ENCODE measurements at places on chromosomes 4 and X.

GRCh38 chr4:24991015-24991414 lies 39.7 kb downstream of the LGI2 start:
- DNase-seq, result peak; percentile 34

GRCh38 chr4:26758899-26759298 lies 101.7 kb upstream of the STIM2 start:
- DNase-seq, result no peak

DNA sequence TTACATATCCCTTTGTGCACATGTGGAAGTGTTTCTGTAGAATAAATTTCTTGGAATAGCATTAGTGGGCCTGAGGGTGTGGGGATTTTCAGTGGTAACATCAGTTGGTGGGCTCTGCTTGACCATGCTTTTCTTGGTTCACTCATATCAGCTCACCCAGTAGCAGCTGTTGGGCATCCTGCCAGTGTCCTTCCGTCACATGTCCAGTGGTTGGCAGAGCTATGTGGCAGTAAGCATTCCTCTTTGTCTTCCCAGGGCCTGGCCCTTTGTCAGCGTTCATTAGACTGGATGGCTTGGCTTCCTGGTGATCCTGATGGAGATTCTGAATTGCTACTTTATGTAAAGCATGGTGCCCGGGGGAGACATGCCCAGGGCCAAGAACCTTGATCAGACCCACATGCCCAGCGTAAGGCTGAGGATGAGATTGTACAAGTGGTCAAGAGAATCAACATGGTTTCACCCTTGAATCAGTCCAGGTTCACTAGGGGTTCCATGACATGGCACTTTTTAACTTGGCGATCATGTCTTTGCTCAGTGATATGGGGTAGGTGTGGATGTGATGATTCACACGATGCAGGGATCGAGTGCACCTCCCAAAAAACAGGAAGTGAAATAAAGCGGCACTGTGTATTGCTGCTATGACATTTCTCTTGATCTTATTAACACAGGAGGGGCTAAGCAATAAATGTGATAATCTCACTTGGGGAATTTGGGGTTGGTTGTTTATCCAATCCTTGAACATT lies 72.1 kb upstream of the IGFBP7 start:
- DNase-seq, result no peak

DNA sequence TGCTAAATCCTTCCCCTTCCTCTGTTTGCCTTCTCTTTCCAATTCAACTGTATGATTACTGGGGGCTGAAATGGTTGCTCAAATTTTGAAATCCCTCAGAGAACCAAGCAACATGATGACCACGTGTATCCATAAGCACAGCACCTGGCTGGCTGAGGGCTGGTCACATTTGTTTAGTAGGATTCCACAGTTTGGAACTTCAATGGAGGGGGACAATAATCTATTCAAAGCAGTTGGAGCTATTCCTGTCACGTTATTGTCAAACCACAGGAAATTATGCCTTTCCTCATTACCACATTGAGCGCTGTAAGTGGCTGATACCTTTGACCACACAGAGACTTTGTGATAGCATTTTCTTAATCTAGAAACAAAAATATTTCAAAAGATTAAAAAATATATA lies 7.0 kb downstream of the TMSB4X start:
- DNase-seq, result no peak

DNA sequence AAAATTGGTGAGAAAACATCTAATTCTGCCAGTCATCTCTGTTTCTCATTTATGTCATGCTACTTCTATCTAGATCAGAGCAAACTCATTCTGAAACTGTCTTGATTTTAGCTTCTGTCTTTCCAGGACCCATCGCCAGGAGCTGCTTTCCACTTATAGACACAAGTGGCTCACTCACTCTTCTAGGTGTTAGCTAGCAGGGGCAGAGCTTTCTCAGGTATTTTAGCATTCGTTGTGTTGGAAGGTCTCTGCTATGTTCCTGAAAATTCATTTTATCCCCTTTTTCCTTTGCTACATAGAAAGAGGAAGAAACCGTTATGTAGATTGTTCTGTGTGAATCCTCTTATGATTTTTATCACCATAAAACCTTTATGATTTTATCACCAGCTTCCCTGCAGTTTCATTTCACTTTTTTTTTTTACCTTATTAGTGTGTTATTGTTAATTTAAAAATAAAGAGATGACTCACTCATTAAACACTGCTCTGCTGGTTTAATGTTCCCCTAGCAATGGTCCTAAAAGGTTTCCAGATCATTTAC lies 246.6 kb upstream of the AADAT start:
- no peak for DNase-seq

GRCh38 chr4:30866346-30866745 lies 146.2 kb downstream of the PCDH7 start:
- no peak for DNase-seq

GRCh38 chr4:61837395-61837794 lies 637.3 kb downstream of the ADGRL3 start:
- no peak for DNase-seq

DNA sequence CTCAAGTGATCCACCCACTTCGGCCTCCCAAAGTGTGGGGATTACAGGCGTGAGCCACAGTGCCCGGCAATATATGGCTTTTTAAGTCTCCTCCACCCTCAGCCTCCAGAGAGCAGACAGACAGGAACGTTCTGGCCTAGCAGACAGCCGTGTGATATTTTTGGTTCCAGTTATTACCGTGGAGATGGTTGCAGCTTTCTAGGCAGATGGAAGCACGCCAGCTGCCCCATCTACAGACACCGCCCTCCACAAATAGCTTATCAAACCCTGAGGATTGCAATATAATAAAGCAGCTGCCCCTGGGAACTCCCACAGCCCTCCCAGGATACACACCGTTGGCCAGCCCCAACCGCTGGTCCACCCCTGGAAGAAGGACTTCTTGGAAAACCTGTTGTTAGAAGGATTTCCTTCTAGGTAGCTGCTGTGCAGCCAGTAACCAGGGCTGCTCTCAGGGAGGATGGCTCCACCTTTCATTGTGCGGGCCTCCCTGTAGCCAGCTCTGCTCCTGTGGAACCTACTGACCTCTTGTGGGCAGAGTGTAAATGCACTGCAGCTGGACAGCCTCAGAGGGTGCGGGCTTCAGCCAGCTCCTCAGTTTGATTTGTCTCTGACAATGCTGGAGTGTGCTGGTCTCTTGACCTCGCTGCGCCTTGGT lies 44.0 kb downstream of the SLC25A5 start:
- DNase-seq, result peak; percentile 46

- DNase-seq, result peak; percentile 89
Measured at GRCh38 chr4:181952478-181952877, 290.7 kb upstream of the TENM3 start.

GRCh38 chrX:8879750-8880149 lies 78.6 kb upstream of the FAM9A start:
- peak; percentile 6 for DNase-seq

- no peak for DNase-seq
Measured at GRCh38 chr4:106985830-106986229, 50.3 kb downstream of the DKK2 start.

GRCh38 chr4:94758700-94759399 lies 1.1 kb downstream of the BMPR1B start:
- peak; percentile 3 for DNase-seq

GRCh38 chrX:10611441-10612090 lies 8.8 kb downstream of the MID1 start:
- DNase-seq, result no peak

- DNase-seq, result peak; percentile 12
Measured at GRCh38 chr4:107318078-107318477, 282.0 kb upstream of the DKK2 start.

DNA sequence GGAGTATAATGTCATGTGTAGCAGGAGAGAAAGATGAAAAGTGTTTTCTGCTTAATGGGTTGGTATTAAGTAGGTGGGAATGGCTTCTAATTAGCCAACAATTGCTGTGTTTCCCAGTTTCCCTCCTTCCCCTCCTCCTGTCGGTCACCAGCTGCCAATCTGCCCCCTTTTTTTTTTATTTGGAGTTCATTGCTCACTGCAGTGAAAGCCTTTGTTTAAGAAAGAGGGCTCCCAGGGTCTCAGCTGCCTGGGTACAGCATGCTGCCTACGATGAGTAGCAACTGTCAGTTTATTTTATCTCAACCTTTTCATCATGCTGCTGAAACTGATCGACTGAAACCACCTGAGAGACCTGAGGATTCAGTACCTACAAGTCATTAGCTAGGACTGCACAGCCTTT lies 149.0 kb downstream of the POU4F2 start:
- no peak for DNase-seq

- no peak for DNase-seq
Measured at GRCh38 chrX:44435047-44435446, 91.6 kb upstream of the EFHC2 start.

GRCh38 chr4:121336706-121337105 lies 44.1 kb downstream of the QRFPR start:
- DNase-seq, result no peak

DNA sequence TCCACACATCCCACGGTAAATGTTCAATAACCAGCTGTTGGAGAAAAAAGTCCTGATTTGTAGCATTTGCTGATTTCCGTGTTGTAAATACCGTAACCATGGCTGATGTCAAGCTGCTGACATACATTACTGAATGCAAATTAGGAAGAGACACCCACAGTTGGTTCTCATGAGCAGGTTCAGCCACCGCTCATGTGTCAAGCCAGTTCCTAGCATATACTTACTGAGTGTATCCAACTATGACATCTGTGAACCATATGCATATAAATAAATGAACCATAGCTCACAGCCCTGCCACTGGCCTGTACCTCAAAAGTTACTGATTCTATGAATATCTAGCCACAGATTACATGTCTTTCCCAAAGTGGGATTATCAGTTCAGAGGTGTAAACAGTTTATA lies 29.5 kb downstream of the FHDC1 start:
- no peak for DNase-seq

Data from brain microvascular endothelial cell (primary cell).